ENCODE measurements at places on chromosomes 11 and 22.

DNA sequence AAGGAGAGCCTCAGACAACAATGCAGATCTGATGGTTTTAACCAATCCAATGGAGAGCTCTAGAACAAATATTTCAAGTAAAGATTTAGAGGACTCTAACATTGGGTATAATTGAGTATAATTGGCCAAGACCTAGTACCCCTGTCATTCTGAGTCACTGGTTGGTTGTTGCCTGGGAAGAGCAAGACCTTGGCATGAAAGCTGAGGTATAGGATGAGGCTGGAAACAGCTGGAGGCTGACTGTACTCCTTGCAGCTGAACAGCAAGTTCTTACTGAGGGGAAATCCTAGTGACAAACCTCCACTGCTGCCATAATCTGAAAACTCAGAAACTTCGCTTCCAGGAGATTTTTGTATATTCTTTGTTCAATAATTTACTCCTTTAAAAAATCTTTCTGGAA, 54.3 kb upstream of the MUC15 start:
- no peak for DNase-seq

- DNase-seq: no peak
Observed at GRCh38 chr22:49464037-49464436, 363.6 kb downstream of the BRD1 start.

GRCh38 chr11:86070142-86071056, 1.5 kb upstream of the PICALM start:
- DNase-seq: no peak

DNA sequence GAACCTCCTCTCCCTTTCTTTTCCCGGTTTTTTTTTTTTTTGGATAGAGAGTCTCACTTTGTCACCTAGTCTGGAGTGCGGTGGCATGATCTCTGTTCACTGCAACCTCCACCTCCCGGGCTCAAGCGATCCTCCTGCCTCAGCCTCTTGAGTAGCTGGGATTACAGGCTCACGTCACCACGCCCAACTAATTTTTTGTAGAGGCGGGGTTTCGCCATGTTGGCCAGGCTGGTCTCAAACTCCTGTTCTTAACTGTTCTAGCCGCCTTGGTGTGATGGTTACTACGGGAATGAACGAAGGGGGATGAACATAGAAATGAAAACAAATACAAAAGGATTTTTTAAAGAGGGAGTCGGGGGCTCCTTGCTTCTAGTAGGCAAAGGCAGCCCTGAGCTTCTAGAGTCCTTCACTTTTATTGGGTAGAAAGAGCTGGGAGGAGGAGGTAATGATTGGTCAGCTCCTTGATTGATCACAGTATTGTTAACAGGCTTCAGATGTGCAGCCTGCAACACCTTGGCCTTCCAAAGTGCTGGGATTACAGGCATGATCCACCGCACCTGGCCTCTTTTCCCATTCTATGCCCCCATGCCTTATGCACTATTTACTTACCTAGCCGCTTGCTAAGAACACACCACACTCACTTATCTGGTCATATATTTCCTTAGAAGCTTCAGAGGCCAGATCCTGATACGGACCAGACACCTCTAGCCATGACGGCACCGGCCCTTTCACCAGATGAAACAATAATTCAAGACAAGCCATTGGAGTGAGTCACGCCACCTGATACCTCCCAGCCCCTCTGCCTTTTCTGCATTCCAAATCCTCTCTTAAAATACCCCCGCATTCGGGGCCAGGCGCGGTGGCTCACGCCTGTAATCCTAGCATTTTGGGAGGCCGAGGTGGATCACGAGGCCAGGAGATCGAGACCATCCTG, 20.7 kb downstream of the SUSD2 start:
- DNase-seq: peak; percentile 85

DNA sequence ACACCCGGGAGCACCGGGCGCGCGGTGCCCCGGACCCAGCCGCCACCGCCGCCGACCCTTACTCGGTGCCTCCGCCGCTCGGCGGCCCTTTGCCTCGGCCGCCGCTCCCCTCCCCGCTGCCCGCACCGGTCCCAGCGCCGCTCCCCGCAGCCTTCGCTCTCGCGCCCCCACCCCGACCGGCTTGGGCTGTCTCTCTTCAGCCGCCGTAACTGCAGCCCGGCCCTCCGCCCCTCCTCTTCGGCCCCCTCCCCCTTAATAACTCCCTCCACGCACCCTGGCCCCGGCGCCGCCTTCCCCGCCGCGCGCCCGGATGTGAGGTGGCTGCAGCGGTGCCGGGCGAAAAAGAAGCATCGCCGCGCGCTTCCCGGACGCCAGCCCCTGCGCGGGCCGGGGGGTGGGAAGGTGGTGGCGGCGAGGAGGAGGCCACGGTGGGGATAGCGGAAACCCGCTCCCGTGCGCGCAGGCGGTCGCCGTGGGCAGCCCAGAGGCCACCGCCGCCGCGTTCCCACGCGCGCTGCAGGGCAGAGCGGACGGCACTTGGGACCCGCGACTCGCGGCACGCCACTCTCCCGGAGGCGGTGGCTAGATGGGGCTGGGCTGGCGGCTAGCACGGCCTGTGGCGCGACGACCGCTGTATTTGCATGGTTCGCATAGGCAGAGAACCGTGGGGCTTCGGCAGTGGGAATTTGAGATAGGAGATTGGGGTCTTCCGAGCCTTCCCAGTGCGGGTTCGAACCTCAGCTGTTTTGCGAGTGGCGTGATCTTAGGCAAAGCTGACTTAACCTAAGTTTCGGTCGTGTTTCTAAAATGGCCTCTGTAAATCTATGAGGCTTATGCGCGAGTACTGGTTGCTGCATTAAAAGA, at the start of gene EIF4ENIF1:
TSS of gene EIF4ENIF1 (minus strand) at position 211 of the 864 bp plus-strand sequence. CDS start 1,124 bp downstream, outside the sequence.
- DNase-seq: peak; percentile 46

DNA sequence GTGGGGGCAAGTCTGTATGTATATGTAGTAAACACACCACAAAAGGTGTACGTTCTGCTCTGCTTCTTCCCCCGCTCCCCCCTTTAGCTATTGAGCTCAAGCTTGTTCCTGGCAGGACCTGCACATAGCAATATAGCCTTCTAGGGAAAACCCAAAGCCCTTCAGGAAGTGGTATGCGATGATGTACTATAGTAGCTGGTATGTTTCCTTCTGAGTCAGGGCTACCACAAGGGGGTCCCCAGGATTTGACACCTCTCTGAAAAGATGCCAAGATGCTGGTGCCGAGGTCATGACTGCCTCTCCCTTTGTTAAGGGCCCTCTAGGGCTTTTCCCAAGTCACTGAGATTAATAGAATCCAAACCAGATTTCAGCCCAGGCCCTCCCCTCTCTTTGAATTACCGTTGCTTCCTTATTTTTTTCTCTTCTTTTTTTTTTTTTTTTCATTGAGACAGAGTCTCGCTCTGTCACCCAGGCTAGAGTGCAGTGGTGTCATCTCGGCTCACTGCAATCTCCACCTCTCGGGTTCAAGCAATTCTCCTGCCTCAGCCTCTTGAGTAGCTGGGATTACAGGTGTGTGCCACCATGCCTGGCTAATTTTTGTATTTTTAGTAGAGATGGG, 268.4 kb downstream of the ETS1 start:
- DNase-seq: no peak

DNA sequence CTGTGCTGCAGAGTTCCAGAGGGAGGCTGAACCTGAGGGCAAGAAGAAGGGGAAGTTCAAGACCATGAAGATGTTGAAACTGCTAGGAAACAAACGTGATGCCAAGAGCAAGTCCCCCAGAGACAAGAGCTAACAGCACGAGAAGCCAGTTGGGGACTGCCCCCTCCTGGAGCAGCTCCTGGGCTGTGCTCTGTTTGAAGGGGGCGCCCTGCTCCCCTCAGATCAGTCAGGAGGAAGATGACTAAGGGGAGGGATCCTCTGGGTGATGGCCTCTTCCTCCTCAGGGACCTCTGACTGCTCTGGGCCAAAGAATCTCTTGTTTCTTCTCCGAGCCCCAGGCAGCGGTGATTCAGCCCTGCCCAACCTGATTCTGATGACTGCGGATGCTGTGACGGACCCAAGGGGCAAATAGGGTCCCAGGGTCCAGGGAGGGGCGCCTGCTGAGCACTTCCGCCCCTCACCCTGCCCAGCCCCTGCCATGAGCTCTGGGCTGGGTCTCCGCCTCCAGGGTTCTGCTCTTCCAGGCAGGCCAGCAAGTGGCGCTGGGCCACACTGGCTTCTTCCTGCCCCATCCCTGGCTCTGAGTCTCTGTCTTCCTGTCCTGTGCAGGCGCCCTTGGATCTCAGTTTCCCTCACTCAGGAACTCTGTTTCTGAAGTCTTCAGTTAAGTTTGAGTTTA, 12.6 kb downstream of the C22orf23 start:
- no peak for DNase-seq

- DNase-seq: no peak
Observed at GRCh38 chr22:23237201-23237798, 57.0 kb downstream of the BCR start.

GRCh38 chr11:10483584-10483983, 28.5 kb downstream of the AMPD3 start:
- no peak for DNase-seq

DNA sequence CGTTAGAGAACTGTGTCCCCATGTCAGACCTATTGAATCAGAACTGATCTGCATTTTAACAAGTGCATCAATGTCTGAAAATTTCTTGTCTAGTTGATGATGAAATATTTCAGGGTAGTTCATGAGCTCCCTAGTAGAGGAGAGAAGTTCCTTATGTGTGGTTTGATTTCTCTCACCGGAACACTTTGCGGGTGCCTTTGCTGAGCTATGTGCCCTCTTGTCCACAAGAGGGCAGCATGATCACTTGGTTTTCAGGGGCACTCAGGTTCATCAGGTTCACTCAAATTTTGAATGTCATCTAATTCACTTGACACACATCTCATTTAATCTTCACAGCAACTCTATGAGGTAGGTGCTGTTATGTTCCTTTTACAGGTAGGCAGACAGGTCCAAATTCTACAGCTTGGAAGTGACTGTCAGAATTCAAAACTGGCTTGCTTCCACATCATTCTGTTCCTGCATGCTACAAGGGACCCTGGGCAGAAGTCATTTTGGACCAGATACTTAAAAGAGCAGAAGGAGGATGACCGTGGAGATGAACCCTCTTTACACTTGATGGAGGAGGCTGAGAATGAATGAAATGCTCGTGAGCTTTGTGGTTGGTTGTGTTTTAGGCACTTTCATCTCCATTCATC, 55.6 kb downstream of the P4HA3 start:
- DNase-seq: peak; percentile 29

DNA sequence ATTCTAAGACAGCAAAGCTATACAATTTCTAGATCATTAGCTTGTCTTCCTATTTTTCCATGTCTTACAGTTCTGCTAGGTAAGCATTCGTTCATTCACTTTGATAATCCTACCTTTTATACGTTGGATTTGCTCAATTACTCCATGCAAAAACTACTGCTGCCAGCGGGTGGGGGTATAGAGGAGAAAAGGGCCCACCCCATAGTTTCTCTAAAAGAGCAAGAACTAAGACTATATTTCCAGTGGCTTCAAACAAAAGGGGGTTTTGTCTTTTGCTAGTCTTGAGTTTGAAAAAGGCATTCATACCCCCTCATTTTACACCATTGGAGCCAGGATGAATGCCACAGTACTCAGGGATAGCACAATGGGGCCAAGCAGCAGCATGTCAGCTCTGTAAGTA, 155.7 kb downstream of the WT1 start:
- DNase-seq: no peak

- DNase-seq: no peak
Observed at GRCh38 chr11:120903686-120904085, 120.2 kb upstream of the TBCEL start.

- DNase-seq: no peak
Observed at GRCh38 chr22:47439643-47440265, 677.3 kb downstream of the TBC1D22A start.

DNA sequence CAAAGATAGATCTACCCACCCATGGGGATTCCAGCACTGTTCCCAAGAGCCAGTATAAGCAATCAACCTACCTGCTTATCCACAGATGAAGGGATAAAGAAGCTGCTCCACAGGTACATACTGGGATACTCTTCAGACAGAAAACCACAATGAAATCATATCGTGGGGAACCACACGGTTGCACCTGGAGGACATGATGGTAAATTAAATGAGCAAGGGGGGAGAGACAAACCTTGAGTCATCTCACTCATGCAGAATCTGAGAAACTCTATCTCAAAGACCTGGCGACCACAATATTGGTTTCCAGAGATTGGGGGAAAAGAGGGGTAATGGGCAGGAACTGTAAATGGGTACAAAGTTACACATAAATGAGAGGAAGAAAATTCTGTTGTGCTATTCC, 14.5 kb downstream of the RGL4 start:
- DNase-seq: no peak

DNA sequence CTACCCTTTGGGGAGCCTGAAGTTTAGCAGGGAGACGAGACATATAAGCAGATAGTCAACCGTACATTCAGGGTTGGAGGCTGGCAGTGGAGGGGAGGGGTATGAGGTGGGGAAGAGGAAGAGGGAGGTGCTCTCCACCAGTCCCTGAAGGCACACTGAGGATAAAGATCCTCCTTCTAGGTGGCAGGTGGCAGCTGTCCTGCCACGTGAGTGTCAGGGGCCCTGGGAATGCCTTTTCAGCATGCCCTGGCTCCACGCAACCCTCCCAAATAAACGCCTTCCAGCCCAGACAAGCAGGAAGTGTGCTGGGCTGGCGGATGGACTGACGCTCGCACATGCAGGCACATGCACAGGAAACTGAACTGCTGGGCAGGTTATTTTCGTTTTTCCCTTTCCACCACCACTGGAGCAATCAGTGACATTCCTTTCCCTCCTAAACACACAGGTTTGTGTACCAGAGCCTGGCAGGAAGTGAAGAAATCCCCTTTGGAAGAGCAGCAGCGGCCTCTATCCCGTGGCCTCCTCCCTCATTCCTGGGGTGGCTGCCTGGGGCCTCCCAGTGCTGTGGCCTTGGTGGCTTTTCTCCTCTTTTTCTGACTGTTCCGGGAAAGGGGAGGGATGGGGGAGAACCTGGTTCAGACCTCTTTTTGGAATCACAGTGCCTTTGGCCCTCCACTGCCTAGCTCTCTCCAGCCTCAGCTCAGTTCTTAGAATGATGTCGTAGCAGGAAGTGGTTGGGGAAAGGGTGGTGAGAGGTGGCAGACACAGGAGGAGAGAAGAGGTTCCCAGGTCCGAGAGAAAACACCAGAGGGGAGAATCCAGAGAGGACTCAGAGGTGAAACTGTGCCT, 157.0 kb upstream of the TIMP3 start:
- DNase-seq: no peak

- no peak for DNase-seq
Observed at GRCh38 chr11:64947208-64947814, 11.6 kb upstream of the GPHA2 start.

- no peak for DNase-seq
Observed at GRCh38 chr11:111698852-111699559, 67.2 kb downstream of the PPP2R1B start.

DNA sequence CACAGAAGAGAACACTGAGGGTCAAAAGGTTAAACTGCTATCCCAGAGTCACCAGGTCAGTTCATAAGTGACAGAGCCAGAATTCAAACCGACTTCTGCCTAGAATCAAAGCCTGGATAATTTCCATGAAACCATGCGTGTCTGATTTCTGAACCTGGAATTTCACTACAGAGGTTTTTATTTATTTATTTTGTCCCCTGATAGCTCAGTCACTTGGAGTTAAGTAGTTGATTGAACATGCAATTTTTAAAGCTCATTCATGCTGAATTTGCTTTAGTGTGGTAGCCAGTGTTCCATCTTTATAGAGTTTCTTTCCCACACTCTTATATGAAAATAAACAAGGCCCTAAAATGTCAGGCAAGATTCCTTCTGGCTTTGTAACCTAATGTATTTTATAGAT, 93.2 kb downstream of the NAV2 start:
- DNase-seq: no peak
